ENCODE measurements at places on chromosomes 13 and 19. TPM values are rescaled to one million over a fixed set of nuclear protein-coding genes. Genes with fewer than 3 reads are reported as not detected.

DNA sequence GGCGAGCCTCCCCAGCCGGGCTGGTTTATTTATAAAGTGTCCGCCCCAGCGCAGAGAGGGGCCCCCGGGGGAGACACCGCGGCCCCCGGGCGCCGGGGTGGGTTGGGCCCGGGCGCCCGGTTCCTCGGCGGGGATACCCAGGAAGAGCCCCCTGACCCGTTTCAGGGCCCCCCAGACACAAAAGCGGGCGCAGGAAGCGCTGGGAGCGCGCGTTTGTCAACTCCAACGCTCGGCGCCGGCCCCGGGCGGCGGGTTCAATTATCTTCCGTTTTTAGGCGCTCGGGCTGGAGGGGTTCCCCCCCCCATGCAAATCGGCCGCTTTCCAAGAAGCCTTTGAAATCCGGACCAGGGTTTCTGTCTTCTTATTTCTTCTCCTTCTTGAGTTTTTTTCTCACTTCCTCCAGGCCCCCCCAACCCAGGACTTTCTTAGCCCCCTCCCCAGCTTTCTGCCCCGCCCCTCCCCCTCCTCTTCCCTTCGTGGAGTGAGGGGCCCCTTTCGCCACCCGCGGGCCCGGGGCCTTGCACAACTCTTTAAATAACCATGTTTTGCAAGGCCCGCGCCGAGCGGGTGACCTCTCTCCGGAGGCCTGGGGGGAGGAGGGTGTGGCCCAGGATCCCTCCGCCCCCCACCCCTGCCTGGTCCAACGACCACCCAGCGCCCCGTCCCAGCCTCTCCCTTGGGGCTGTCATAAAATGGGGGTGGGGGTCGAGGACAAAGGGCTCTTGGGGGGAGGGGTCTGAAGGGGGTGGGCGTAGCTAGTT, 935 bp downstream of the ARID3A start:
- peak; percentile 87 for DNase-seq

GRCh38 chr13:30832845-30833332, 73.2 kb upstream of the MEDAG start:
- DNase-seq = no peak

The LHB gene
- total RNA-seq = not detected

GRCh38 chr13:85501616-85502015, 297.6 kb downstream of the SLITRK6 start:
- no peak for DNase-seq

The MISP3 gene
- 14.4 TPM for total RNA-seq

All from suprapubic skin (tissue), 4 donors.